ENCODE measurements at places on chromosomes 5 and 9.

GRCh38 chr5:124675931-124676846 lies 70.2 kb downstream of the ZNF608 start:
- DNase-seq, result no peak

GRCh38 chr9:92726348-92726747 lies 38.3 kb downstream of the BICD2 start:
- no peak for DNase-seq

DNA sequence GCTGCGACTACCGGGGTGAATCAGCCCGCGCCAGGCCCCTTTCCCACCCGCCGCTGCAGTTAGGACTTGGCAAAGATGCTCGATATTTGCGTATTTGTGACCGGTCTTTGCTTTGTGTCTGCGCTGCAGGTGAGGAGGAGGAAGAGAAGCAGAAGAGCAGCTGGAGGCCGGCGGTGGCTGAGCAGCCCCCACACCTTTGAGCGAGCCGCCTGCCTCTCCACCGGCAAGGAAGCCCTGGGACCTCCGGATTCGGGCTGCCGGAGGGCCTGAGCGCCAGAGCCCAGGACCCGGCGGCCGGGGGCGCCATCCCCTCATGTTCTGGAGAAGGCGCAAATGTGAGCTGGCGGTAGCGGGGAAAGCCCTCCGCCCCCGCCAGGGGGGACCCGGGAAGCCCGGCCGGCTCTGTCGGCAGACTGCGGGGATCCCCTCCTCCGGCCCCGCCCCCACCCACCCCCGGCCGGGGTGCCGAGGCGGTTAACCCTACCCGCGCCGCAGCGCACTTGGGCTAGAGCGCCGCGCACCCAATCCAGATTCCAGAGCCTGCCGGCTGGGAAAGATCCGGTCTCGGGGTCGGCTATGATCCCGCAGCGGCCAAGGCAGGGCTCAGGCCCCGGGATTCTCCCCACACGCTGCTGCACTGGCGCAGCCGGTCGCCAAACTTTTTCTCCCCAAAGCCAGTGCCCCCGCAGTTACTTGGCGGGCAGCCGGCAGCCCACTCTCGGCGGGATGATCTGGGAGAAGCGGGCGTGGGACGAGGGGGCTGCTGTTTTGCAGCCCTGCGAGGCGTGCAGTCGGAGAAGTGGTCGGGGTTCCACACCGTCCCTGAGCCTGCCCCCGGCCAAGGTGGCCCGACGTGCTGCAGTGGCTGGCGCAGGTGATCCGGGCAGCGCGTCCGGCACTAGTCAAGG lies 800 bp upstream of the KCNN2 start:
- DNase-seq, result no peak

DNA sequence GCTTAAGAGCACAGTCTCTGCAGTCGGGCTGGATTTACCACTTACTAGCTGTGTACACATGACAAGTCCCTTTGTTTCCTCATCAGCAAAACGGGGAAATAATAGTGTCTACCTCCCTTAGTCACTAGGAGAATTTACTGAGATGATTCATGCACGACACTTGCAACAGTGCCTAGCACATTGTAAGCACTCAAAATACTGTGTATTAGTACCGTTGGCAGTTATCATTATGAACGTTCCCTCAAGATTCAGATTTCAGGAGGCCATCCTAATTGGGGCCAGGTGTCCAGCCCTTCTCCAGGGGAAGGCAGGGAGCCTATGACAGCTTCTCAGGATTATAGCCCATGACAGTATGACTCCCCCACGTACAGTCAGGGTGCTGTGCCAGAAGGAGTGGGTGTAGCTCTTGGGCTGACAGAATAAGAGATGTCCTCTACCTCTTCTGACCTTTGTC lies 164.3 kb downstream of the DOCK2 start:
- DNase-seq, result no peak
